ENCODE measurements at places on chromosomes 6 and 20.

DNA sequence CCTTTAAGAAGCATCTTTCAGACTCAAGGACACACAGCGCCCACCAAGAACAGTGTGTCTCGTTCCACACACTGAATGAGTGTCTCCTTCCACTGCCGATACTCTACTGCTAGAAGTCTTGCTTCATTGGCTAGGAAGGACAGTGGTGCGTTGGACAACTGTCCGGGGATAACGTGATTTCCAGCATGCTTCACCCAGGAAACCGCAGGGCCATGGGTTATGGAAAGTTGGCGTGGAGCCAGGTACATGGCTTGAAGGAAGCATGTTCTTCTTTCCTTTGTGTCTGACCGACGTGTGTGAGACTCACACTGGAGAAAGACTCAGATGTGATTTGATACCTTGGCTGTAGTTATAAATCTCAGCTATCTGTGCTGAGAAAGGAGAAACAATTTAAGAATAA lies 73.2 kb downstream of the SMOC2 start:
- H3K36me3 ChIP-seq, result no peaks in the 10 kb centered on the region
- no peaks in the 10 kb centered on the region for H3K4me1 ChIP-seq
- peaks cover 16% of the 10 kb centered on the region for H3K27me3 ChIP-seq
- H3K4me3 ChIP-seq, result no peak overlapping the region
- no peak for DNase-seq

DNA sequence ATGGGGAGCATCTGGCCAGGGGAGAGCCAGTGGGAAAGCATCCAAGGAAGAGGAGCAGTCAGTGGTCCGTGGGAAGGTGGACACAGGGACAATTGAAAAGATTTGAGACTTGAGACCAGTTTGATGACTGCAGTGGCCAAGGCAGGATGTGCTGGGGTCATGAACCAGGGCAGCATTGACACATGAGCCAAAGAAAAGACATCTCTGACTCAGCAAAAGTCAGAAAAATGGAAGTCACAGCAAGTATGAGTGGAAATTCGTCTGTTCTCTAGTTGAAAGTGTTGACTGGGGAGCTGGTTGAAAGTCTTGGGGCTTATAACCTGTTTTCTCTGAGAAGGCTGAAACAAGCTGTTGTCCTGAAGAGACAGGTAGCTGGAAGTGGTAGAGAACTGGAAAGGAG lies 31.3 kb downstream of the RAB22A start:
- no peak overlapping the region for H3K4me3 ChIP-seq
- peaks cover 71% of the 10 kb centered on the region for H3K36me3 ChIP-seq
- H3K27me3 ChIP-seq, result no peaks in the 10 kb centered on the region
- H3K4me1 ChIP-seq, result peaks cover 46% of the 10 kb centered on the region

DNA sequence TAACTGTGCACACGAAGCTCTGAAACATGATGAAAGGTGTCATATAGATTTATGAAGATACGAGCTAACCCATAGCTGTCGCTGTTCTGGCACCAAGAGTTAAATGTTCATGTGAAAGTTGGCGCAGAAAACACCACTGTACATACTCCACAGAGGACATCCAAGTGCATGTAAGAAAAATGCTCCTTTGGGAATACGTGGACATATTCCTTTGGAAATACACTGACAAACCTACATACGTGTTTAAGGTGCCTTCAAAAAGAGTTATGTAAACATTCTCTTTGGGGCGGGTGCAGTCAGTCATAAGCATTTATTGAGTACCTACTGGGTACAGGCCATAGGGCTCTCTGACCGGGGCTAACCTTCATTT lies 723 bp upstream of the ARID1B start:
- H3K4me3 ChIP-seq, result peak overlapping the region; percentile 86
- H3K4me1 ChIP-seq, result peaks cover 33% of the 10 kb centered on the region
- H3K27me3 ChIP-seq, result no peaks in the 10 kb centered on the region
- H3K36me3 ChIP-seq, result peaks cover 25% of the 10 kb centered on the region
- peak overlapping the region; percentile 96 for H3K27ac ChIP-seq

- DNase-seq, result no peak
- H3K36me3 ChIP-seq, result peaks cover 20% of the 10 kb centered on the region
- peaks cover 3% of the 10 kb centered on the region for H3K27me3 ChIP-seq
- H3K4me1 ChIP-seq, result peaks cover 42% of the 10 kb centered on the region
Observed at GRCh38 chr20:38445381-38445796, 10.3 kb upstream of the SNHG17 start.

DNA sequence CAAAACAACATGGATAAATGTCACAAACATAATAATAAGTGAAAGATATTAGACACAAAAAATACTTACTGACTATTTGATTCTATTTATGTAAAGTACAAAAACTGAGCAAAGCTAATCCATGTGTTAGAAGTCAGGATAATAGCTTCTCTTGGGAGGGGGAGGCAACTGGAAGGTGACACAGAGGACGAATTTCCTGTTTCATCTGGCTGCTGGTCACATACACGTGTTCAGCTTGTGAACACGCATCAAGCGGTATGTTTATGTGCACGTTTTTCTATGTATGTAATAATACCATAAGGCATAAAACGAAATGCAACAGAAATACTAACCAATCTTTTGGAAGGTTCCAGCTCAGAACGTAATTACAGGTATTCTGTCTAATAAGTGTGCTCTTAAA lies 54.3 kb downstream of the MKKS start:
- no peaks in the 10 kb centered on the region for H3K36me3 ChIP-seq
- no peak overlapping the region for H3K4me3 ChIP-seq
- H3K4me1 ChIP-seq, result no peaks in the 10 kb centered on the region
- H3K27ac ChIP-seq, result no peak overlapping the region
- DNase-seq, result no peak

GRCh38 chr6:134840086-134840867 lies 109.6 kb downstream of the ALDH8A1 start:
- H3K27ac ChIP-seq, result no peak overlapping the region
- no peak overlapping the region for H3K4me3 ChIP-seq
- H3K36me3 ChIP-seq, result no peaks in the 10 kb centered on the region
- H3K27me3 ChIP-seq, result peaks cover 6% of the 10 kb centered on the region
- no peaks in the 10 kb centered on the region for H3K4me1 ChIP-seq

DNA sequence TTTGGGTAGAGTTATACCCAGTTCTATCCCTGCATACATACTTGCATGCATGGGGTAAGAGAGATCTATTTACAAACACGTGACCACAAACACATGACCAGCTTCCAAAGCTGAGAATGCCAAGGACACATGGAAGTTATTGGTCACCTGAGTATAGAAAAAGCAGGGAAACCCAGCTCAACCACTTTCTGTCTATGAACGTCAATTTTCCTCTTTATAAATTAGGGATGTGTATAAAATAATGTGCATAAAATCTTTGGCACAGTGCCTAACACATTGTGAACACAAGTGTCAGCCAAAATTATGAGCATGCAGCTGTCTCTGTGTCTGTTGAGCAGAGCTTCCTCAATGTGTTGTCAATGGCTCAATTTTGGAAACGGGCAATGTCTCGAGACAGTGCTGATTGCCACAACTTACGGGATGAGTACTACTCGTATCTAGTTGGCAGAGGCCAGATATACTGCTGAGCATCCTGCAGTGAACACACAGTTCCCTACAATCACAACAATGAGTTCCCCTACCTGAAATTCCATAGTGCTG lies 44.9 kb downstream of the TPD52L1 start:
- peaks cover 16% of the 10 kb centered on the region for H3K27me3 ChIP-seq
- DNase-seq, result no peak
- no peak overlapping the region for H3K27ac ChIP-seq

DNA sequence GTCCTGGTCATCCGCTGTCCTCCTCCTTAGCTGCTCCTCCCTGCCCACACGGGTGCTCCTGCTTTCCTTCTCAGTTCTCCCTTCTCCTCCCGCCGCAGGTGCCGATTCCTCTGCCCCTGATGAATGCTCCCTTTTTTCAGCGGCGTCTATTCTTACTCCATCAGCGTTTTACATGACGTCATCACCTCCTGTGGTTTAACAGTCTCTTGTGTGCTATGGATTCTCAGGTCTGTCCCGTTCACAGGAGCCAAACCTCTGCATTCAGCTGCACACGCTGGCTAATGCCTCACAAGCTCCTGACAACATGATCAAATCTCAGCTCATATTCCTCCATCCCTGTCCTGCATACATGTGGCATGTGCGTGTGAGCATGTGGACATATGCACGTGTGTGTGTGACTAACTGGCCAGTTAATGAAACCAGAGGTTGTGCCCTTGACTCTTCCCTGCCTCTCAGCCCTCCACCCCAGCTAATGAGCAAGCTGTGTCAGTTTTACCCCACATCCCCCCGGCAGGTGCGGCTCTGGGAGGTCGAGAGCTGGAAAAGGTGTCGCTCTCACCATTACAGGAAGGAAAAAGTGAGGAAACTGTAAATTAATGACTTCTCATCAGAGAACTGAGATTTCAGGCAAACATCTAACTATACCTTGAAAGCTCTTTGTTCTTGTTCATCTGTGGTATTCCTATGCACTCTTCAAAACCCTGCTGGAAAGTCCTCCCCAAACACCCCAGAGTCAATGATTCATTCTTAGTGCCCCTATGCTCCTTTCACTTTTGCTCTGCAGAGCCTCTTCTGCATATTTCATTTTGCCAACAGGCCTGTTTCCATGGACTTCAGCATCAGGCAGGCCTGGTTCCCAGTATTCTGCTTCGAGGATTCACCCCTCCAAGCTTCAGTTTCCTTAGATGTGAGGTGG lies 163.1 kb downstream of the TTLL2 start:
- no peaks in the 10 kb centered on the region for H3K36me3 ChIP-seq
- no peak overlapping the region for H3K4me3 ChIP-seq
- no peak for DNase-seq

Data from activated T-cell treated with anti-CD3 and anti-CD28 coated beads, Interleukin-2, amount 50 U/mL, for 24 hours (primary cell).